ENCODE measurements at places on chromosomes 4 and X. TPM values are rescaled to one million over a fixed set of nuclear protein-coding genes. Genes with fewer than 3 reads are reported as not detected.

The GYPE gene
- total RNA-seq = not detected

The GPM6B gene
- 31.7 TPM for total RNA-seq

The HERC5 gene
- total RNA-seq = 0.49 TPM

The MGAT4D gene
- total RNA-seq = not detected

The HTR2C gene
- total RNA-seq = not detected

The RBM47 gene
- total RNA-seq = 0.12 TPM

The PLAC1 gene
- not detected for total RNA-seq

The ADGRL3 gene
- 19.6 TPM for total RNA-seq

The CSAG2 gene
- total RNA-seq = not detected

The HSFX2 gene
- not detected for total RNA-seq

The UFSP2 gene
- total RNA-seq = 25.2 TPM

DNA sequence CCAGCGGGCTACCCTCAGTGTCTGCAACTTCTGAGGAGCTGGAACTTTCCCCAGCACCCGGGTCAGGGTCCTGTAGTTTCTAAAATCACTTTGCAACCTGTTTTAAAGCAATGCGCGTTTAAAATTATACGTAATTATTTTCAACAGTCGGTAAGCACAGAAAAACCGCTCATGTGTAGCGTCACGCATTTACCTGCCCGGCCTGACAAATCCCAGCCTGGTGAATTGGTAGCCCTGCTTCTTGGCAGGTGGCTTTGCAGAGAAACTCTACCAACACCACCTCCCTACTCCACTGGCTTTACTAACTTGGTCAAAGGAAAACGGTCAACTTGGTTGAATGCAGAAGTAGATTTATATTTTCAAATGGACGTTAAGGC, 640 bp downstream of the BANK1 start:
- H3K36me3 ChIP-seq = no peaks in the 10 kb centered on the region
- no peak for DNase-seq
- no peaks in the 10 kb centered on the region for H3K27me3 ChIP-seq
- peaks cover 18% of the 10 kb centered on the region for H3K4me1 ChIP-seq
- H3K4me3 ChIP-seq = peak overlapping the region; percentile 70

DNA sequence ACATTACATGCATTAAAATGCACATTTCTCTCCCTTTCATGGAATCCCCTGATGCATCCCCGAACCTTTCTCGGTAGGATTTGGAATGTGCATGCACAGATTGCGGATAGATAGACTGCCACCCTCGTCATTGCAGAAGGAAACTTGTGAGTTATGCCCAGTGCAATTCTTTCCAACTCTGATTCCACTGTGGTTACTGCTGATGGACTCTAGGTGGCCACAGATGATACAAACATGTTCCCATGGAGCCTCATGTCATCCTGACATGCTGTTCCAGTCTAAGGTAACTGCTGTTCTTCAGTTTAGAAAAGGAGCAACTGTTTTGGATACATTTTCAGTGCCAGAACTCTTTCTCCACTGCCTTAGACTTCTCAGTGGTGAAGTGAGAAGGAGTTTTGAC, 9.1 kb upstream of the VCX3B start:
- no peak overlapping the region for H3K27ac ChIP-seq
- no peak overlapping the region for H3K4me3 ChIP-seq
- no peaks in the 10 kb centered on the region for H3K36me3 ChIP-seq
- DNase-seq = no peak
- no peaks in the 10 kb centered on the region for H3K27me3 ChIP-seq
- peaks cover 5% of the 10 kb centered on the region for H3K4me1 ChIP-seq

- no peak overlapping the region for H3K4me3 ChIP-seq
- no peak for DNase-seq
- H3K27me3 ChIP-seq = peaks cover 3% of the 10 kb centered on the region
- H3K27ac ChIP-seq = no peak overlapping the region
Observed at GRCh38 chr4:90171491-90171890, 44.3 kb downstream of the CCSER1 start.

- H3K36me3 ChIP-seq = peaks cover 29% of the 10 kb centered on the region
- H3K27me3 ChIP-seq = no peaks in the 10 kb centered on the region
- peaks cover 10% of the 10 kb centered on the region for H3K4me1 ChIP-seq
- no peak overlapping the region for H3K27ac ChIP-seq
- DNase-seq = no peak
- H3K4me3 ChIP-seq = no peak overlapping the region
Observed at GRCh38 chr4:88720451-88721428, 23.1 kb upstream of the NAP1L5 start.

DNA sequence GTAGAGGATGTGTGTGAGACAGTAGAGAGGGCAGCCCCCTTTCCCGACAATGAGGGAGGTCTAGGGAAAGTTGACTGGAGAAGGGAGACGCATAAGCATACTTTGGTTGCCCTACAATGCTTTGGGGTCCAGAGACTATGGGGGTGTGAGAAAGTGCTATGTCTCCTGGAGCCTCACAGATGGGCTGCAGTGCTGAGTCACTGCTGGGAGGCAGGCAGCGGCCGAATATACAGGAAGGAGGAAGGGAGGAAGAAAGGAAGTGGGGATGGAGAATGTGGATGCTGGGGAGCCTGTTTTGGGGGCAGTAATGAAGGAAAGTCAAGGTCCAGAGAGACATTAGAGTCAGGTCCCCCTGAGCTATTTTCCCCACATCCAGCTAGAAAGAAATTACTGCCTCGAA, 12.7 kb downstream of the DRP2 start:
- H3K36me3 ChIP-seq = no peaks in the 10 kb centered on the region
- no peak overlapping the region for H3K4me3 ChIP-seq

GRCh38 chr4:115234405-115235093, 121.1 kb upstream of the NDST4 start:
- peaks cover 7% of the 10 kb centered on the region for H3K4me1 ChIP-seq
- no peak overlapping the region for H3K27ac ChIP-seq
- H3K27me3 ChIP-seq = no peaks in the 10 kb centered on the region
- no peak overlapping the region for H3K4me3 ChIP-seq
- no peaks in the 10 kb centered on the region for H3K36me3 ChIP-seq

- H3K4me1 ChIP-seq = no peaks in the 10 kb centered on the region
- no peak overlapping the region for H3K4me3 ChIP-seq
- H3K27me3 ChIP-seq = peaks cover 1% of the 10 kb centered on the region
- H3K27ac ChIP-seq = no peak overlapping the region
- no peaks in the 10 kb centered on the region for H3K36me3 ChIP-seq
Observed at GRCh38 chr4:172095161-172095560, 282.0 kb downstream of the GALNTL6 start.

DNA sequence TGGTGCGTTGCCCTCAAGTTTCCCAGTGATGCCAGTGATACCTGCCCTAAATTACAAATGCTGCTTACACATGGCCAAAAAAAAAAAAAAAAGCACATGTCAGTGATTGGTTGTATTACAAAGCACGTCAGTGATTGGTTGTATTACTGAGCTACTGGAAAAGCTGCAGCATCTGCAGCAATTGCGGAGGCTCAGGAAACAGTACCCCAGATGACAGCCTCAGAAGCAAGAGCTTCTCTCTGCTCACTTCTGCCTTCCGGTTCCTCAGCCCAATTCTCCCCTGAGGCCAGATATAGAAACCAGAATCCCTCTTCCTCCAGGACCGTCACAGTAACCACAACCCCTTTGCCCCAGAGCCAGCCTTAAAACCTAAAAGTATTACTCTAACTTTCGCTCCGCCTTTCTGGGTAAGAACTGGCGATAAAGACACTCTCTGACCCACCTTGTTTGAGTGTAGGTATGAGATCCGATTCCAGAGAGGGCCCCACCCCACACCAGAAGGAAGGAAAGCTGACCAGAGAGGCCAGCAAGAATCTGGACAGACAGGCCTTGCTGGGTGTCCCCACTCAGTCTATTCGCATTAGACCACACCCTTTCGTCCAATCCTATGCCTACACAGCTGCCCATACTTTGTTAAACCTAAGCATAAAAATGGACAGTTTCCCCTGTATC, 85.0 kb upstream of the SORBS2 start:
- H3K36me3 ChIP-seq = peaks cover 6% of the 10 kb centered on the region
- H3K27me3 ChIP-seq = no peaks in the 10 kb centered on the region
- no peaks in the 10 kb centered on the region for H3K4me1 ChIP-seq

DNA sequence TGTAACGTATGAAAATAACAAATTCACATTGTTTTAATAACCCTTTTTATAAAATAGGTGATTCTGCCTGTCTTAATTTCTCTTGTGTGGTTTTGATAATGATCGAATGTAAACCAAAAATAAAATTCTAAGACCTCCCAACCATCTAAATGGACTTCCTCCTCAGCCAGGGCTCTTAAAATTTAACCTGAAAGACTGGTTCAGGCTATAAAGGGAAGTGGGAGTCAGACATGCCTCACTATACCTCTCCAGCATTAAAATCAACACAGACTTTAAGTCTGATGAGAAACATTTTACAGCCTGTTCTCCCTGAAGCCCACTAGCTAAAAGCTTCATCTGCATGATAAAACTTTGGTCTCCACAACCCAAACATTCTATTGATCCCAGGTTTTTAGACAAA, 97.6 kb upstream of the STIM2 start:
- H3K4me1 ChIP-seq = no peaks in the 10 kb centered on the region
- H3K36me3 ChIP-seq = peaks cover 25% of the 10 kb centered on the region
- no peak overlapping the region for H3K4me3 ChIP-seq
- H3K27ac ChIP-seq = no peak overlapping the region
- no peak for DNase-seq

- H3K36me3 ChIP-seq = peaks cover 2% of the 10 kb centered on the region
- no peaks in the 10 kb centered on the region for H3K27me3 ChIP-seq
- peaks cover 31% of the 10 kb centered on the region for H3K4me1 ChIP-seq
- peak; percentile 93 for DNase-seq
- peak within 1 kb of the TSS; percentile 100 for H3K4me3 ChIP-seq
Observed at GRCh38 chr4:77818602-77819403, at the start of gene CNOT6L. TSS of gene CNOT6L (minus strand) at chr4:77819368. CDS start at chr4:77819308, 60 bp downstream.

Data from chondrocyte (in vitro differentiated cells).